ENCODE measurements at places on chromosomes 1 and 21.

GRCh38 chr1:116733476-116734365 lies 20.5 kb upstream of the CD2 start:
- DNase-seq = no peak

DNA sequence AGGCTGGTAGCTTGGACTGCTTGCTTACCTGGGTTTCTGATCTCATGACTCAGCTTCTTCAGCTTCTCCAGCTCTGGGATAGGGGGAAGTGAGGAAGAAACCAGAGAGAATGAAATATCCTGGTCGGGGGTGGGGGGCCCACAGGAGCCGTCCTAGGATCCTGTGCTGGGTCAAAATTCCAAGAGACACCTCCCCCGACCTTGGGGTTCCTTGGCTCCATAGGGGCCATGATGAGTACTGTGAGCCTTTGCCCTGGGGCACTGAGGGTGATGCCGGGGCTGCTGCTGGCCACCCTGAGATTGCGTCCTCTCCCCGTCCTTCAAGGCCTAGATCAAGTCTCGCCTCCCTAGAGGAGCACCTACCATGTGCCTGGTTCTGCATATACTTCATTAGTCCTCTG lies 40.0 kb downstream of the MYOM3 start:
- DNase-seq = no peak

- DNase-seq = no peak
Observed at GRCh38 chr1:238777551-238777950, 608.8 kb upstream of the CHRM3 start.

GRCh38 chr1:157086299-157086698 lies 13.3 kb downstream of the ETV3L start:
- DNase-seq = no peak

DNA sequence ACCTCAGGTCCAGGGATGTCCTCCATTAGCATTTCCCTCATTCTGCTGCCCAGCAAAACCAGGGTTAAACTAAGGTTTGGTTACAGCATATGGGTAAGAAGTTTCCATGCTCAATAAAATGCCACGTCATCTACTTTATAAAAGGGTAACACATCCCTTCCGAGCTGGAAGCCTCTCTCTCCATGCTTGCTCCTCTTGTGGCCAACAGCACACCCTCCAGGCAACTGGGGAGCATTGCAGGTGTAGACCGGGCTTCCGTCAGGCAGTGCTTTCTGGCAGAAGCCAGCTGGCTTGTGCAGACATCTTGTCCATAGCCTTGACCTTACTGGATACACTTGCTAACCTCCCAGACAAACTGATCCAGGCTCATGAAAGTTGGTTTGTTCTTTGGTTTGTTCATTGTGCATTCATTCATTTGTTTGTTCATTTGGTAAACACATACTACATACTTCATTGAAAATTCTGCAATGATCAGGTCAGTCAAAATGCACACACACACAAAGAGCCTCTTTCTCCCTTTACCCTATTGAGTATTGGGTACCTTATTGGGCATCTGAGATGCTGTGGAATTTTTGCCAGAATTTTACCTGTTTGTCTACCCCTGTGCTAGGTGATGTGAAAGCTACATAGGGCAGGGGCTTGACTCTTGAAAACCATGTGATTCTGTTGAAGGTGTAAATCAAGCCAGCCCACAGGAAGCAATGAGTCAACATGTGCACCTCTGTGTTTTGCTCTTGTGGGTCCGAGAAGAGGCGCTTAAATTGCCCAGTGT lies 422.8 kb downstream of the CAMTA1 start:
- no peak for DNase-seq

DNA sequence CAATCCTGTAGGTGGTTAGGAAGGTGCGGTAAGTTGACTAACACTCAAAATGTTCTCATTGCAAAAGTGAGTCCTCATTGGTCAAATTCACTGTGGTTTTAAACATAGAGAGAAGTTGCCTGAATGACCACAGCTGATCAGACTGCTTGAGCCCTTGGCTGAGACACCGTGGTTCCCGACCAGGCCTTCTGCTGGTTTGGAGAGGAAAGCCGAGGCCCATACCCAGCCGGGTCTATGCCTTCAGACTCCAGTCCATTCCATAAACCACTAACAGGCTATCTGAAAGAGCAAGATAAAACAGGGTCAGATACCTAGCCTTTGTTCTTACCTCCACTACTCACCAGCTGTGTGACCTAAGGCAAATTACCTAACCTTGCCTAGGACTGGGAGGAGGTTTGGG lies 133.9 kb downstream of the LMX1A start:
- DNase-seq = no peak

DNA sequence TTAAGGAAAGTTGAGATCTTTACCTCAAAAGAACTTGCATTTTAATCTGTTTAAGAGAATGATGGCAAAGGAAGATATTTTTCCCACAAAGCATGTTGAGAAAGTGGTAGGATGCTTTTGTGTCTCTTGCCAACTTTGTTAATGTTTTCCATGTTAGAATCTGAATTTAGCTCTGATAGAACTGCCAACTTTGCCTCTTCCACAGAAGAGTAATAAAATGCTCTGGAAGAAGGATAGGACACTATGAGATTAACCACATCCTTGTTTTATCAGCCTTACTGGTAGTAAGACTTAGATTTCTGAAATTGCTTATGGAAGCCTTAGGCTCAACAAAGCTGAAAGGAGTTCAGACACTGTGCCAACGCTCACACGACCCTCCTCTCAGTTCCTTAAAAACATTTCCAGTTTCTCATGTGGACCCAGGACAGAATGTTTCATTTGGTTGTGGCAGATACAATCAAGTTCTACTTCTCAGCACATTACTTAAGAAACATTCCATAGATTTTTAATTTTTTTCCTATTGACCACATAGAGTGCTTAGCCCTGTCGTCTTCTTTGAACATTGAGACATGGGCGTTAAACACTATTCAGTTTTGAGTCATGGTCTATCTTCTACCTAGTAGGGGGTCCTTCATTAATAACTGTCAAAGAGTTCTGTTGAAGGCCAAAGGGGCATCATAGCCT lies 59.0 kb downstream of the MTR start:
- DNase-seq = no peak

- DNase-seq = peak; percentile 70
Observed at GRCh38 chr1:116769561-116769977, 15.3 kb downstream of the CD2 start.

DNA sequence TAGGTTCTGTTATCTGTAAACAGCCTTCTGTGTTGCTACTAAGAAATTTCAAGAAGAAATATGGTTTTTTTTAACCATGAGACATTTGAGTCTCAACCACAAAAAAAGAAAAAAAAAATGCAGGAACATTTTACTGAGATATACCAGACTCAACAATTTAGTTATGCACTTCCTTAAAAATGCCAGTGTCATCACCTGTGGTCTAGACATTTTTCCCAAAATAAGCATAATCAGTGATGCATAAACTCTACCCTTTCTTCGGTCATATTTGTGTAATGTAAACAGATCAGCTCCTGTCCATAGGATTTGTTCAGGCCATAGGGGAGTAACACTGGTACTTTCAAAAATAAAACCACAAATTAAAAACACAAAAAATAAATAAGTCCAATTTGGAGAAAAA lies 122.6 kb upstream of the TNFSF4 start:
- no peak for DNase-seq

All from stimulated activated CD8-positive, alpha-beta memory T cell treated with anti-CD3 and anti-CD28 coated beads, Interleukin-7, amount 100 ng/mL, for 4 hours (primary cell).